Foreskin fibroblast (primary cell): ENCODE measurements at places on chromosomes 13 and 19.

DNA sequence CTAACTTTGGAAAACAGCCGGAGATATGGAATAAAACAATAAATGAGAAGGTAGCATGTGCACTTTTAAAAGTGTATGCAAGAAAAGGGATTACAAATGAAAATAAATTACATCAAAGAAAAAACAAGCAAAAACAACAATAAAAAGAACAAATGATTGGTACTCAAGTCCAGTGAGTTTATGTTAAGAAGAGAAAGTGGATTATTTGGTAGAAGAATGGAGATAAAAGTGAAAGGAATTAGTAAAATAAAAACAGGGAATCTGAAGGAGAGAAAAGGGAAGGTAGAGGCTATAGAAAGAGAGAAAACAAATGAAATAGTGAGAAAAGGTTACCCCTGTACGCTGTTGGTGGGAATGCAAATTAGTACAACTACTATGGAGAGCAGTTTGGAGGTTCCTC is 28.6 kb upstream of the KLF12 start:
- no peak for DNase-seq

DNA sequence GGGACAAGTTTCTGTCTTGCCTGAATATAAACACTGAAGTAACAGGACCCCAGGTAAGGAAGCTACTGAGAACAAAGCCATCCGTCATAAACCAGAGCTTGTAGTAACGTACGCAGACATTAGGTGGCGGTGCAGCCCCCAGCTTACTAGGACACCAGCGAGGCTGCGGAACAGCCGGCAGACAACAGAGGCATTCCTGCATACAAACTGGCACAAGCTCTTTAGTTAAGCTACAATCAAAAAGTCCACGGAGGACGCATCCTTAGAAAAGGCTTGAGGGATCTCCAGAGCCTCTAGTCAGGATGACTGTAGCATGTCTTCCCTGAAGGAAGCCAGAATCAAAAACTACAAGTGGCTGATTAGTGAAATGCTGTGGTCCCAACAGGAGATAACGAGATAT is 26.2 kb downstream of the ZNF160 start:
- DNase-seq, result peak; percentile 58

DNA sequence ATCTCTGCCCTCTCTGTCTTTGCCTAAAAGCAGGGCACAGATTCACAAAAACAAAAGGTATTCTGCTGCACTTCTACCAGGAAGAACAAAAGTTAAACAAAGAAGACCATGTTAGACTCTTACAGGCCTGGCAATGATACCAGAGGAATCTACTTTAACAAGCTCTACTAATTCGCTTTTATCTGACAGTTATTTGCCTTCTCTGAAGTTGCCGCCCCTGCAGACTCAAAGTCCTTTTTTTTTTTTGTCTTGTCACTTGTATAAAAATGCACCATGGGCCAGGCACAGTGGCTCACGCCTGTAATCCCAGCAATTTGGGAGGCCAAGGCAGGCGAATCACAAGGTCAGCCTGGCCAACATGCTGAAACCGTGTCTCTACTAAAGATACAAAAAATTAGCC is 176.5 kb upstream of the UBL3 start:
- no peak for DNase-seq

DNA sequence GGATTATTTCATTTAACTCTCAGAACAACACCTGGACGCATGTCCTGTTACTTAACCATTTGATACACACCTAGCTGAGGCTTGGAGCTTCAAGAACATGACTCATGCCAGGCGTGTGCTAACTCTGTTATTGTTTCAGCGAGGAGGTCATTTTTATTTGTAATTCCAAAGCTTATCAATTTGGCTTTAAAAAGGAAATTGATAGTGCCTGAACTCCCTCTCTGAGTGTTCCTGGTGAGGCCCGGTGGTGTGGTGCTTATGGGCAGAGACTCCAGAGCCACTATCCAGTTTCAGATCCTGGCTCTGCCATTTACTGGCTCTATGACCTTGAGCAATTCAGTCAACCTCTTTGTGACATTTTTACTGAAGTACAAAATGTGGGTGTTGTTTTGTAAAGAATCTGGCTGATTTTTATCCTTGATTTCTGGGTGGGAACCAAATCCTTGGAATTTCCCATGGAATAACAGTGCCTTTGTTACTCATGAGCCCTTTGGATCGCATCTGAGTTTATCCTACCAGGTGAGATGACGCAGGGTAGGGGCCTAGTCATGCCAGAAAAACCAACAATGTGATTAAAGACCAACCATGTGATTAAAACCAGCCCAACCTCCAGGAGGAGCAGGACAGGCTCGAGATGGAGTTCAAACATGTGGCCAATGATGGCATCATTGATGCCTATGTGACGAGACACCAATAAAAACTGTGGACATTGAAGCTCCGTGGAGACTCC is 198.8 kb downstream of the MYO16 start:
- no peak for DNase-seq

DNA sequence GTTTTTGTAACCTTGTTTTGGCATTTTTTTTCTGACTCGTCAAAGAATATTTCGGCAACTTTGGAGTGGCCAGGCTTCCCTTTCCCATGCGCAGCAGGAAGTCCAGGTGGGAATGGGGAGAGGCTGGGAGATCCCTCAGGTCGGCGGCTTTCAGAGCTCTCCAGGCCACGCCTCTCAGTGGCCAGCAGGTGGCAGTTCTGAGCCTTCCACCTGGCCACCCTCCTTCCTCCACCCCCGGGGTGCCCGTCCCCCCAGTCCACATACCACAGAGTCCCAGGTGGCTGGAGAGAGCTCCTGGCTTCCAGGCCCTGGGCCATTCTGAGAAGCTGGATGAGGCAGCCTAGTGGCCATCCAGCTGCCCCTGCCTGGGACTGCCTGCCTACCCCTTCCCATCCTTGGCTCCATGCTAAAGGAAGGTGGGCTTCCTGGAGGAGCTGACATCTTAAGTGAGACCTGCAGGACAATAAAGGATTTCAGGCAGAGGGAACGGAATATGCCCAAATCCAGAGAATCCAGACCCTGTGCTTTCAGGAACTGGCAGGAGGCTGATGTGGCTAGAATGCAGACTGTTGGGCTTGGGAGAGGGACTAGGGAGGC is 46.3 kb downstream of the CCNE1 start:
- DNase-seq, result no peak

GRCh38 chr13:20968745-20969144 is 66.2 kb upstream of the XPO4 start:
- DNase-seq, result no peak

GRCh38 chr13:81406639-81407292 is 1065.8 kb upstream of the SPRY2 start:
- no peak for DNase-seq

DNA sequence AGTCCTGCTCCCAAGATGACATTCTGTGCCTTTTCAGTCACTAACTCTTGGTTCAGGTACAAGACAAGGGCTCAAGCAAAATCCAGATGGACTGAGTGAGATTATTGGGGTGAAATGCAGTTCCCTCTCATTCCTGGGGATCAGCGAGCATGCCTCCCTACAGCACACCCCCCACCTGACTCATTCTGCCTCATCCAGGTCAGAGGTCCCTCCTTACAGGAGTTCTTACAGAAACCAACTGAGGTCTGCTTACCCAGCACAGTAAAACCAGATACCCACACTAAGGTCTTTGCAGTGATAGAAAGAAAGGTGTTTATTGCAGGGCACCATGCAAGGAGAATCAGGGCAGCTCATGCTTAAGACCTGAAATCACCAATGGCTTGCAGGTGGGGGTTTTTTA is 21.6 kb upstream of the MRI1 start:
- DNase-seq, result peak; percentile 61

DNA sequence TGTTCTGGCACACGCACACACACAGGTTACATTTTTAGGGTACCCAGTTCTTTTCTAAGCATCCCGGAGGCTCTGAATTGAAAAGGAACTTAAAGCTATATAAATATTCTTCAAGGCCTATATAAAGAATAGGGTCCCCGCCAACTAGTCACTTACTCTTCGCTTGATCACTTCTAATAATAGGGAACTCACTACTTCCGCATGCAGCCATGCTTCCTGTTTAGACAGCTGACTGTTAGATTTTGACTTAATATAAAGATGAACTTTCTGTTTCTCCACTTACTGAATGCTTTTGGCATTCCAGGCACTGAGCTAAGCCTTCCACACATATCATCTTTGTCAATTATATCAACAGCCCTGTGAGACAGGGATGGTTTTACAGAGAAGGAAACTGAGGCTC is 259.6 kb downstream of the TSHZ3 start:
- no peak for DNase-seq

- DNase-seq, result no peak
Observed at GRCh38 chr19:7265963-7266362, 28.3 kb downstream of the INSR start.

DNA sequence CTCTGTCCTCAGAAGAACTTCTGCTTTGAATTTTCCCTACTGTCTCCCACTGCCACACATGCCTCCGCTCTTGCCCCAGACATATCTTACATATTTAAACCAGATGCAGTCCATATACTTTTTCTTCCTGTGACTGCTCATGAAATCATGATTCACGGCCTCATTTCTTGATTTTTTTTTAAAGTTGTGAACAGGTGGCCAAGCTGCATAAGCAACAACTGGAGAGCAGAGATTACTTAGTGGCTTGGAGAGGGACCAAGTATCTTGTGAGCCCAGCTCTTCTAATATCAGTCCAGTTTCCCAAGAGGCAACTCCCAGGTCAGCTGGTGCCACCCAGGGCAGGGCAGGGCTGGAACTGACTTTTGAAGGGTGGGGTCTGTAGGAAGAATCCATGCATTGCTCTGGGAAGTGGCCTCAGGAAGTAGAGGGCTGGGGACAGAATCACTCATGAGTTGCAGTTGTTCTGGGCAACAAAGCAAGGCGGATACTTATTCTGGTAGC is 152.4 kb downstream of the LMO7 start:
- DNase-seq, result peak; percentile 95

- no peak for DNase-seq
Observed at GRCh38 chr13:80655778-80656511, 315.0 kb upstream of the SPRY2 start.

DNA sequence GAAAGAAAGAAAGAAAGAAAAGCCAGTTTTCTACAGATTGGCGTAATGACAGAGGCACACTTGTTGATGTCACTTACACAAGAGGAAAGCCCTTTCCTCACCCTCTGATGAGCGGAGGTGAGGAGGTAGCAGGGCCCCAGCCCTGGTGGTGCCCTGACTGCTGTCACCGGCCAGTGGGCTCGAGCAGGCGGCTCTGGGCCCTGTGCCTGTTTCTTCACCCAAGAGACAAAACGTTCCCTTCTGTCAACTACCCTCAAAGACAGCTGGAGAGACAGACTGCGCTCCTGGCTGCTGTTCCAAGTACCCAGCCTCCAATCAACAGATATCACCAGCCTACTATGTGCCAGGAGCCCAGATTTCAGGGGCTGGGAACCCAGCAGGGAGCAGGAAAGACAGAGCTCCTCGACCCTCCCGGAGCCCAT is 10.1 kb downstream of the EPS15L1 start:
- DNase-seq, result no peak

DNA sequence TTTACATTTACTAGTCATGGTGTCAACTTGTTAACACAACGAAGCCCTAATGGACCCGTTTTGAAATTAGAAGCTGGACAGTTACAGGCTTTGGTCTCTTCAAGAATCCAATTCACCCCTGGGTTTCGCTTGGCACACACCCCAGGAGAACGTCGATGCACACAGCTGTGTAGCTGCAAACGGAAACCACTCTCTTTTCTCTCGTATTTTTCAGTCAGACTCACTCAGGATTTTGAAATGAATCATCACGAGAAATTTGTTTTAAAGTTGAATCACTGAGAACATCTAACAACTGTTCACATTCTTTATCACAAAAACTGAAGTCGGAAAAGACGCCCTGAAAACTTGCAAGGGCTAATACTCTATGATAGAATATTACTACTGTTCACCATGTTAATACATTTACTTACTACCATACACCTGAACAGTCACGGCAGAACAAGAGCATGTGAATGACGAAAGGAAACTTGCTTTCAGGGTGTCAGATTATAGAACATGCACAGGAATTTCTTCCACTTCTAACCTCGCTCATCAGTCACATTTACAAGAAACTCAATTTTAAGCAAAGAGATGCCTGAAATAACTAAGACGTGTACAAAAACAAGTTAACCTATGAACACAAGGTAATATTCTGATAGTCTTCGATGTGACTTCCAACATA is 4.7 kb downstream of the PNMA8A start:
- DNase-seq, result peak; percentile 93

DNA sequence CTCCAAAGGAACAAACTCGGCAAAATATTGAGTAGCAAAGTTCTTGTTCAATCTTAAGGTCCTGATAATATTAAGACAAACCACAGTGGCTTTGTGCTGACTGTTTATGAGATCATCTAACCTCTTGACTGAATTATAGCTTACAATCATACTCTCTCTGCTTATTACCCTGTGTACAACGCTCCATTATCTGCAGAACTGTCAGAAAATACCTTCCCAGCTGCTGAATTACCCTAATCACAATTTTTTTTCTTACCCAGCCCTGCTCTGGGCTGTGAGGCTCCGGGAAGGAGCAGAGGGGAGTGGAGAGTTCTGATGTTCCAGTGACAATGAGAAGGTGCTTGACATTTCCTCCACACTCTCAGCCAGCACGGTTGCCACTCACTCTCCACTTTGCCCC is 64.8 kb downstream of the DCT start:
- no peak for DNase-seq

DNA sequence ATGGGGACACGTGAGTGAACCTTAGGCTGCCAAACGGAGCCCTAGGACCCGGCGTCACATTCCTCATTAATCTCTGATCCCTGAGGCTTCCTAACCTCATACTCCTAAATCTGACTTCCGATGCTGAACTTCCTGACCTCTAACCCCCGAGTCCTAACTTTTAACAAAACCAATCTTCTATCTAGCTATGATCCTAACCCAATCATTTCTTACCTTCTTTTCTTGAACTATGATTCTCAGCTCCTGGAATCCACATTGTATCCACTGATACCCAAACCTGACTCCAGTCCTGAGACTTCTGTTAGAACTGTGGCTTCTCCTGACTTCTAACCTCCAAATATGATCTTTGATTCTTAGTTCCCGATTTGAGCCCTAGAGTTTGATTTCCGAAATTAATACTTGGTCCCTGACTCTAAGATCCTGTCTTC is 447 bp downstream of the NFKBIB start:
- DNase-seq, result no peak

- DNase-seq, result no peak
Observed at GRCh38 chr13:68007576-68007975, 777.4 kb upstream of the PCDH9 start.

DNA sequence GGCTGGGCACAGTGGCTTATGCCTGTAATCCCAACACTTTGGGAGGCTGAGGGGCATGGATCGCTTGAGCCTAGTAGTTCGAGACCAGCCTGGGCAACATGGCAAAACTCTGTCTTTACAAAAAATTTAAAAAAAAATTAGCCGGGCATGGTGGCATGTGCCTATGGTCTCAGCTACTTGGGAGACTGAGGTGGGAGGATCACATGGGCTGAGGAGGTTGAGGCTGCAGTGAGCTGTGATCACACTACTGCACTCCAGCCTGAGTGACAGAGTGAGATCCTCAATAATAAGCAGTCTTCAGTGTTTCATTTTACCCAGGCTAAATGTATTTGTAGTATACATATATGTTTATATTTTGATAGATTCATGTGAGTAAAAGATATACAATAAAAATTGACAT is 85.0 kb downstream of the GGACT start:
- DNase-seq, result no peak

GRCh38 chr19:48674216-48674809 is 1.5 kb upstream of the NTN5 start:
- DNase-seq, result no peak

GRCh38 chr19:29672933-29673336 is 7.7 kb downstream of the PLEKHF1 start:
- no peak for DNase-seq
